ENCODE measurements at places on chromosomes 3 and 15.

DNA sequence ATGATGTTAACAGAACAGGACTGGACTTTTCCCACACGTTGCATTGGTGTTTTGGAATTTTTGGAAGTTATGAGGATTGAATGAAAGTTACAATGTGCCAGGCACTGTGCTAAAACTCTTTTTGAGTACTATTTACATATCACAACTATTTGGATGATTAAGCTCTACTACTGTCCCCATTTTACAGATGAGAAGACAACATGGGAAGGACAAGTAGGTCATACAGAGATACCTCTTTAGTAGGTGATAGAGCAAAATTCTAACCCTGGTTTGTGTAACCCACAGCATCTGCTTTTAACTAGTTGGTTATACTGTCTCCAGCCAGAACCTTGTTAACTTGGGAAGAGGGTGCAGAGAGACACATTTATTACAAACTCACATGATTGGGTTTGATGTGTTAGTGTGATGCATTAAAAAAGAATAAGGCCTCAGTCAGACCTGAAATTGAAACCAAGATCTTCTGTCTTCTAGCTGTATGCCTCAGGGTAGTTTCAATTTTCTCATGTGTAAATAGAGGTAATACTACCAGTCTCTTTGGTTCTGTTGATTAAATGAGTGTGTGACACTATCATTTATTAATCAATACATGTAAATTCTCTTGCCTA is 1.4 kb downstream of the NDUFB4 start:
- peak; percentile 56 for DNase-seq

- no peak for DNase-seq
Measured at GRCh38 chr15:63923993-63924950, 90.5 kb upstream of the HERC1 start.

DNA sequence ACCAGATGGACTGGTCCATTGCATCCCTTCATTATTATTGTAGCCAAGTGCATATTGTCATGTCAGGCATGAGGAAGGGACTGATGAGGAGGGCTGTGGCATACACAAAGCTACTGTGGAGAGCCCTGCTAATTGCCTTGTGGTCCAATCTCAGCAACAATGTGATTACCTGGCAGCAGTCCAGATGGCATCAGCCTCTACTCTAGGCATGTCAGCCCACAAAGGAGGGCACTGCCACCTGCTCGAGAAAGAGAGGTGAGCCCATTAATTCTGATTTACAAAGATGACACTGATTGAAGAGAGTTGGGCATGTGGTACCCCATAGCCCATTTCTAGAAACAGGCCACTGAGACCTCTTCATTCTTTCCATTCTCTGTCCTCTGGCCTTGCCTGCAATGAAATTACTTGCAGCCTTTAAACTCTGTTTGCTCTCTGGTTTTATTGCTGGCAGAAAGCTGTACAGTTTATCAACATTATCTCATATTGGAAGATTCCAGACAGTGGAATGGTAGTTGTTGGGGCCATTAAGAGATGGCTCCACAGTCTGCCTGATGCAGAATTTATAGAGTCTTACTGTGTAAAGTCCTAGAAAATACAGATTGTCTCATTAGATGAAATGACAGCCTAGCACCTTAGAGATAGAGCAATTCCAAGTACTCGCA is 307.7 kb downstream of the ARPP21 start:
- peak; percentile 2 for DNase-seq

- DNase-seq = no peak
Measured at GRCh38 chr3:54099381-54099780, 23.0 kb upstream of the CACNA2D3 start.
